ENCODE measurements at places on chromosomes 6 and 20.
A peak's percentile ranks its signal among the peaks of the same experiment; 100 is the strongest.

GRCh38 chr6:42150254-42150653 is 7.8 kb upstream of the C6orf132 start:
- no peak for DNase-seq

GRCh38 chr20:56195946-56196345 is 52.6 kb upstream of the MC3R start:
- no peak for DNase-seq

GRCh38 chr20:20353576-20353975 is 14.3 kb upstream of the INSM1 start:
- no peak for DNase-seq

- no peak for DNase-seq
Measured at GRCh38 chr6:136225496-136225895, 24.6 kb downstream of the MTFR2 start.

GRCh38 chr6:138031850-138032249 is 75.4 kb downstream of the PERP start:
- no peak for DNase-seq

GRCh38 chr6:125363039-125363823 is 61.5 kb upstream of the HDDC2 start:
- DNase-seq, result peak; percentile 25

DNA sequence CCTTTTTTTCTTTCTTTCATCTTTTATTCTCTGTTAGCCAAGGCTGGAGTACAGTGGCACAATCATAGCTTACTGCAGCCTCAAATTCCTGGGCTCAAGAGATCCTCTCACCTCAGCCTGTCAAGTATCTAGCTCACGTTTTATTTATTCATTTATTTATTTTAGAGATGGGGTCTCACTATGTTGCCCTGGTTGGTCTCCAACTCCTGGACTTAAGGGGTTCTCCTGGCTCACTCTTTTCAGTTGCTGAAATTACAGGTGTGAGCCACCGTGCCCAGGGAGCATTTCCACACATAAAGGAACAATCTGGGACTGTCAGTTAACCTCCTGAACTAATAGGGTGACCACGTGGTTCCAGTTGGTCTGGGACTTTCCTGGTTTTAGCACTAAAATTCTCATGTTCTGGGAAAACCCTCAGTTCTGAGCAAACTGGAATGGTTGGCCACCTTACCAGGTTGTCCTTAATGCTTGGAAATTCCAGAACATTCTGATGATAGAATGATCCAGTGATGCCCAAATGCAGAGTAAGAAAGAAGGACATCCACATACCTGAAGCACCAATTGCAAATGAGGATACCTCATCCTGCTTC is 105.5 kb upstream of the ZNF217 start:
- no peak for DNase-seq

DNA sequence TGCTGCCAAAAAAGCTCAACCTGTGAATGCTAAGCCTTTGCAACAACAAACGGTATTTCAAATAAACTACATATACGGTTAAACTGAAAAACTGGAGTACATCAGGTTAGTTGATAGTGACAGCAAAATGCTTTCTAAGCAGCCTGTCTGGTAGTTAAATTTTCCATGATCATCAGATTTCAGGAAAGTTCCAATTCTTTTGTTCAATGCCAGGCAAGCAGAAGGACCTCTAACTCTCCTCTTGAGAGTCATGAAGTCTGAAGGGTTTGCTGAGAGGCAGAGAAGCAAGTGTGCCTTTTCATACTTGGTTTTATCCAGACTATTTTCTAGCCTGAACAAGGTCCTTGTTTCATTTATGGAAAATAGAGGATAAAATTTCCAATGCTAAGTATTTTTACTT is 4.5 kb downstream of the FLRT3 start:
- DNase-seq, result no peak

GRCh38 chr6:80335121-80335531 is 228.7 kb downstream of the BCKDHB start:
- DNase-seq, result no peak

DNA sequence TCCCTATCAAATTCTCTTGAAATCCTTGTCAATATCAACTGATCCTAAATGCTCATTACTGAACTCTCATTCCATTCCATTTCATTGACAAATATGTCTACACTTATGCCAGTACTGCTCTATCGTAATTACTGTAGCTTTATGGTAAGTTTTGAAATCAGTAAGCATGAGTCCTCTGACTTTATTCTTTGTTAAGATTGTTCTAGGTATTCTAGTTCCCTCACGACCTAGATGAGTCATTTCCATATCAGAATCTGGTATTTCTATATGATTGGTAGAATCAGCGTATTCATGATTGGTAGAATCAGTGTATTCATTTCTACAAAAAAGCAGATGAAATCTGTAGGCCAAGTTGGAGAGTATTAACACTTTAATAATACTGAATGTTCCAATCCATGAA is 318.6 kb upstream of the RUNX2 start:
- DNase-seq, result no peak

- no peak for DNase-seq
Measured at GRCh38 chr6:51494342-51494741, 593.1 kb downstream of the PKHD1 start.

DNA sequence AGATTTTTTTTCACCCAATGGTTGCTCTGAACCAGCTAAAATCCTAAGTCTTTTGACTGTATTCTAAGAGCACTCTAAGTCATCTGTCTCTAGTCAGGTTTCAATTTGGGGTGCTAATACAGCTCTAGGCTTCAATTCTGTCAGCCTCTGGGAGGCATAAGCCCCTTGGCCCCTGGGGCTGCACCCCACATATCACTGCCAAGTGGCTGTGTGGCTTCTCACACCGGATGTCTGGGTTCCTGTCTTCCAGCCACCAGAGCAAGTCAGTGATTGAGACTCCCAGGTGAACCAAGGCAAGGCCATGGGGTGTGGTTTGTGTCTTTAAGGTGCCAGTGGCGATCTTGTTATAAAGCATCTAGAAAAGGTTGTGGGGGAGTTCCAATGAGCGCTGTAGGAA is 136.5 kb downstream of the TMEM242 start:
- DNase-seq, result no peak

GRCh38 chr6:3165631-3166534 is 8.5 kb upstream of the TUBB2A start:
- no peak for DNase-seq

DNA sequence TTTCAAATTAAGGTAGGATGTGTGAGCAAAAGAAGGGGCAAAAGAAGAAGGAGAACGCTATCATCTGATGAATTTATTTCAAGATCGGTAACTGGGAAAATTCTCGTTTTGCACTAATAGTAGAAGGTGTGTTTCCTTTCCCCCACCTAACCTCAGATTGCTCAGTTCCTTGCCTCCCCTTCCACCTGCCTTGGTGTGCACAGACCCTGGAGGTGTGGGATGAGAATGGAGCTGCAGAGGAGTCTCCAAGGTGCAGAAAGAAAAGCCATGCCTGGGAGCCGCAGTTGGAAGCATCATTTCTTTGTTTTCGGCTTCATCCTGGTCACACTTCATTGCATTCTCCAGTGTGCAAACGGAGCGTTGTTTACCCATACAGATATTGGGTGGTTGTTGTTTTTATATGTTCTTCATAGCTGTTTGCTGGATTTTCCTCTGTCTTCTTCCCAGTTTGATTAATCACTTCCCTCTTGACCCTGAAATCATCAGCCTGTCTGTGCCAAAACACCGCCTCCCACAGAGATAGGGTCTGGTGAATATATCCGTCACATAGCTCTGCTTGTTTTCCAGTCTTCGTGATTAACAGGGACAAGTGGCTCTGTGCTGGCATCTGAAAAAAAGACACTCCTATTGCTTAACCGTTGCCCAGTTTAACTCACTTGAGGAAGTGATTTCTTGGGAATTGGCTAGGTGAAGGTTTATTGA is 40.2 kb upstream of the NEDD9 start:
- no peak for DNase-seq

GRCh38 chr6:34638834-34639736 is 57.5 kb downstream of the ILRUN start:
- no peak for DNase-seq

DNA sequence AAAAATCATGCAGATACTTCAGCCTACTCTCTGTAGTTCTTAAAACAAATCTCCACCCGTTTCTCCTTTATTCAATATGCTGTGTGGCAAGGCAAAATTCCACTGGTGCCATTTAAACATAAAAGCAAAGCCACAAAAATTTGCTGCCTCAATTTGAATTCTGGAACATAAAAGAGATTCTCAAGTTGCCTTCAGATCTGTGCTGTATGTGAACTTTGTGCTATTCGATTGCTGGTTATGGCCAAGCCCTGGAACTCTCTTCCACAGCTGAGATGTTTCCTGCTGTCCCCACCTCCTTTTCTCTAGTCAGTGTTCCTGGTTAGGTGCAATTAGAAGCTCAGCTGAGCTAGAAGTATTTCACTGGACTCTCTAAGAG is 395.3 kb upstream of the BTBD3 start:
- DNase-seq, result no peak

DNA sequence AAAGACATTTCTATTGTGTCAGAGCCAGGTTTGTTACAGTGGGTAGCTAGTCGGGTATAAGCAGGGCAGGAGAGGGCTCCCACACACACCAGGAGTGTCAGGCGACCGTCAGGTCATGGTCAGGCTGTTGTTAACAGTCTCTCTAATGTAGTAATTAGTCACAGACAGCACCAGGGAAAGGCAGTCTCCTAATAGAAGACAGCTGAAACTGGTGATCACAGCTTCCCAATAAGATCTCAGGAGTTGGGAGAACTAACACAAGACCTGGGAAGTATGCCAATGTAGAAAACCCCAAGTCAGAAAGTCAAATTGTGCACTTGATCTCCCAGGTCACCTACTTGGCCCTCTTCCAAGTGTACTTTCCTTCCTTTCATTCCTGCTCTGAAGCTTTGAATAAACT is 53.0 kb upstream of the GPR6 start:
- DNase-seq, result no peak

DNA sequence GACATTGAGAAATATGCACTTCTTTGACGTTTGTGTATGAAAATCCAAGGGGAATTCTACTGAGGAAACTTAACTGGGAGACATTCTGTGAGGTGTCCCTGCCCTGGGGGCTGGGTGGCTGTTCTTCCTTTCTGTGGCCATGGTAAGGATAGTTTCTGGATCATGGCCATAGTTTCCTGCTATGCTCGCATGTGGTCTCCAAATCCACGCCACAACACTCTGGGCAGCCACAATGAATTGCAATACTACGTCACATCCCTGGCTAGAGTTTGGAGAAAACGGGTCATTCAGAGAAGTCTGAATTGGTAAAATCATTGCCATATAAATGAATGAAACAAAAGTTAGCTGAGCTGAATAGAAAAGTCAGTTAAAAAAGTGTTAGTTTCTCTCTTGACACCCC is 230.6 kb downstream of the UTRN start:
- DNase-seq, result no peak

- DNase-seq, result peak; percentile 10
Measured at GRCh38 chr20:39878809-39879208, 810.2 kb downstream of the MAFB start.

- no peak for DNase-seq
Measured at GRCh38 chr6:76495909-76496308, 423.4 kb upstream of the IMPG1 start.

GRCh38 chr6:731924-732323 is 39.0 kb upstream of the EXOC2 start:
- no peak for DNase-seq

DNA sequence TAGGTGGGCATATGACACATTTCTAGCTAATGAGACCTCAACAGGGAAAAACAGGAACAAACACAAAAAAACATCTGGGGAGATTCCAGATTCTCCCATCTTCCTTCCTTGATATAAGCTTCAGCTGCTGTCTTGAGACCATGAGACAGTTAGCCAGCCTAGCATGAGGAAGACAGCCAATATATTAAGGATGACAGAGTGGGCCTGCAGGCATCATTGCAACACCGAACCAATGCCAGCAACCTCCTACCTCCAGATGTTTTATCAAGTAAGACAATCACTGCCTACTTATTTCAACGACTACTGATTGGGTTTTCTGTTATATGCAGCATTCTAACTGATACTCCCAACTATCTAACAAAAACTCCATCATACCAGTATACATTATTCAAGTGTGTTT is 119.0 kb downstream of the ISM1 start:
- no peak for DNase-seq

DNA sequence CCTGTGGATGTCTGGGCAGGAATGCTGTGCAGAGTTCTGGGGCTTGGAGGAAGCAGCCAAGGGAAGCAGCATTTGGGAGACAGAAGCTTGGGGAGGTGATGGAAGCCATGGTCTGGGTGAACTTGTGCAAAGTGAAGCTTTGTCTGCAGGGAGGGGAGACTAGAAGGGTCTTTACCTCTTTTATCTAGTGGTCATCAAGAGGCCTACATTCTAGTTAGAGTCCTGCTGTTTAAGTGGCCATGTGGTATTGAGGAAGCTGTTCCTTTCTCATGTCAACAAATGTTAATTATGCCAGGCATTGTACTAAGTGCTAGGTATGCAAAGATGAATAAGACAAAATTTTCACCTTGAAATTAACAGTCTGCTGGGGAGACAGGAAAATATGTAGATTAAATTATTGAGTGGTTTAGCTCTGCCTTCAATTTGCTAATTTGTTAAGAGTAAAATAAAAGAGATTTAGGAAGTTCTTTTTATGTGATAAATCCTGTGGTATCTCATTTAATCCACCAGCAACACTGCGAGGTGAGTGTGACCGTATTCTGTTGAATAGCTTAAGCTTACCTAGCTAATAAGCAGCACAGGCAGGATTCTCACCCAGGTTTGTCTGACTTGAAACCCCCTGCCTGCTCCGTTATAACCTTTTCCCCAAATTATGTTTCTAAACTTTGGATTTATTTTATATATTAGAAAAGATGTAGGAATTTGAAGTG is 43.1 kb downstream of the ARID1B start:
- DNase-seq, result no peak

- peak; percentile 50 for DNase-seq
Measured at GRCh38 chr6:36839749-36840431, 646 bp upstream of the CPNE5 start.

DNA sequence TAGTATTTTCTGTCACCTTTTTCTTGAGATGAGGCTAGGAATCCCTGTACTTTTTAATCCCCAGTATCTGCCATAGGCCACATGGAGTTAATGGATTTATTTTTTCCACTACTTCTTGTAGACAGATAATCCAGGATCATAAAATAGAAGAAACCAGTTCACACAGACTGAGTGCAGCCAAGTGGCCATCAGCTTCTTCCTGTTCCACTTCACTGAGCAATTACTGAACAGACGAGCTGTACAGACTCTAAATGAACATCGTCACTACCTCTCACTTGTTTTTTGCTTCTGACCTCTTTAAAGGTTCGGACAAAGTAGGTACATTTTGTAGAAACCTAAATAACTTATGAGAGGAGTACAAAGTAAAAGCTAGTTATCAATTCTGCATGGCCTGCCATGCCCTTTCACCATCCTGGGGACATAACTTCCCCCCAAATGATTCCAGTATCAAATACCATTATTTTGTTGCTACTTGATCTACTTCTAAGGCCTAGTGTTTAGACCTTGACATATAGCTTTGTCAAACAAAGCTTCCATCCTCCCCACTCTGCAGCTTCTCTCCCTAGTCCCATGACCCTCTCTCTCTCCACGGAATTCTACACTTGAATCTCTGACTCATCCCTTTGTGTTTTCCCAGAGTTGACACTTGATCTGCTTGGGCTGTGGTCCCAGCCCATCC is 34.4 kb upstream of the ARHGAP18 start:
- DNase-seq, result peak; percentile 41
